ENCODE measurements at places on chromosomes 11 and 22. TPM values are rescaled to one million over a fixed set of nuclear protein-coding genes. Genes with fewer than 3 reads are reported as not detected.

DNA sequence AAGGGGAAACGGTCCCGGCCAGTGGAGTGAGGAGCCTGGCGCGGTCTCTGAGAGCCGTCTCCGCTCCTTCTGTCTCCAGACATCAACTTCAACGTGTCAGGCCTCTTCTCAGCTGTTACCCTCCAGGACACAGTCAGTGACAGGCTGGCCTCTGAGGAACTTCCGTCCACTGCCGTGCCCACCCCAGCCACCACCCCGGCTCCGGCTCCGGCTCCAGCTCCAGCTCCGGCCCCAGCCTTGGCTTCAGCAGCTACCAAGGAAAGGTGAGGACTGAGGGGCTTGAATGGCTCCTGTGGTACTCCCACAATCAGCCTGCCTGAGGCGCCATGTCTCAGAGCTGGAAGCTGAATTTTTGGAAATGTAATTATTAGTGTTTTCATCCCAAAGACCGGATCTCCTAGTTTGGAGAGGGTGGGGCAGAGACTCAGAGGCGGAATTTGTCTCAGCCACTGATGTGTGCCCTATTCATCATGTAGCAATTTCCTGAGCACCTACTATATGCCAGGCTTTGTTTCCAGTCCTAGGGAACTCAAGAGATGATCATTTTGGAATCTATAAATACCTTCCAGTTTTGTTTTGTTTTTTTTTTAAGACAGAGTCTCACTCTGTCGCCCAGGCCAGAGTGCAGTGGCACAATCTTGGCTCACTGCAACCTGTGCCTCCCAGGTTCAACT lies 7.9 kb upstream of the PDXP start:
- no peak for DNase-seq

DNA sequence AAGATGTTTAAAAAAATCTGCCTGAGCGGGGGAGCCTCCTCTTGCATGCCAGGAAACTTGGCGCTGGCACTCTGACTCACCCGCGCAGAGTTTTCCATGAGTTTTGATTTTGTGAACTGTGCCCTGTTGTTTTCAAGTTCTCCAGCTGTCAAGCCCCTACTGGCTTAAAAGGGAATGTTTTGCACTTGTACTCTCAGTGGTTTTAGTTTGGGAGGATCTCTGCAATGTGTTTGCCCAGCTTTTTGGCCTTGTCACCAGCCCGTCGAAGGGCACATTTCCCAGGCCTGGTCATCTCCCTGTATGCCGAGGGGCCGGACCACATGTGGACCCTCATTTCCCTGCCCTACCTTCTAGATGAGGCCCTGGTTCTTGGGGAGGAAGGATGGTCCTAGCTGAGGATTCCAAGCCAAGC lies 12.2 kb downstream of the MRGPRF start:
- DNase-seq = peak; percentile 72

GRCh38 chr11:8732748-8733241 lies 50.2 kb downstream of the RPL27A start:
- no peak for DNase-seq

GRCh38 chr11:120121336-120121735 lies 16.6 kb downstream of the TRIM29 start:
- DNase-seq = no peak

The OLFML1 gene
- 27.2 TPM for total RNA-seq

- DNase-seq = no peak
Observed at GRCh38 chr22:25068707-25069106, 116.2 kb downstream of the KIAA1671 start.

DNA sequence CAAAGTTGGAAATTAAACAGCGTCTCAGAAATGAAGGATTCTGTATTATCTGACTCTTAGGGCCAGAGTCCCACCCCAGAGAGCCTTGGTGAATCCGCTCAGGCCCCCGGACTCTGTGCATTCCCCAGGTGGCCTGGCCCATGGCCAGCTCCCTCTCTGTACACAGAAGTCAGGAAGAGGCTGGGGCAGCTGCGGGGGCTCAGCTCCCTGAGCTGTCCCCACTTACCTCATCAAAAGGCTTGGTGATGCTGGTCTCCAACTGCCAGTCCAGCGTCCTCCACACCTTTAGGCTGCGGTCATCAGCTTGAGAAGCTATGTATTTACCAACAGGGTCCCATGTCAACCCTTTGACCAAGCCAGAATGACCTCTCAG lies 35.0 kb downstream of the HIRA start:
- DNase-seq = no peak

All from sciatic nerve (tissue), 2 donors.